Epithelial cell of alveolus of lung (primary cell): ENCODE measurements at places on chromosomes 3 and 15. TPM values are rescaled to one million over a fixed set of nuclear protein-coding genes. Genes with fewer than 3 reads are reported as not detected.

The CHRFAM7A gene
- total RNA-seq, result 0.56 TPM in 1 of 2 replicates, not detected in the other

The TIPIN gene
- total RNA-seq, result 3.5 and 8.9 TPM in 2 replicates

The CHRM5 gene
- not detected in 2 replicates for total RNA-seq

The RBPMS2 gene
- total RNA-seq, result 0.26 TPM in 1 of 2 replicates, not detected in the other

The TM6SF1 gene
- total RNA-seq, result 1.9 and 7.5 TPM in 2 replicates

The CD86 gene
- not detected in 2 replicates for total RNA-seq

The LRRC49 gene
- 8.7 and 23.9 TPM in 2 replicates for total RNA-seq

The DRD3 gene
- total RNA-seq, result not detected in 2 replicates

The SAMD7 gene
- not detected in 2 replicates for total RNA-seq

The XCR1 gene
- not detected in 2 replicates for total RNA-seq

The TP63 gene
- 0.16 and 0.91 TPM in 2 replicates for total RNA-seq

The ARL14 gene
- 0.13 TPM in 1 of 2 replicates, not detected in the other for total RNA-seq

The CHL1 gene
- total RNA-seq, result 0.39 and 19.6 TPM in 2 replicates

The STRIT1 gene
- not detected in 2 replicates for total RNA-seq

The EHD4 gene
- 5.7 and 44.1 TPM in 2 replicates for total RNA-seq

The ATP13A5 gene
- not detected in 2 replicates for total RNA-seq

The FANCD2OS gene
- total RNA-seq, result not detected in 2 replicates

The KNG1 gene
- total RNA-seq, result not detected in 2 replicates

The USP50 gene
- total RNA-seq, result not detected in 2 replicates

The RTP3 gene
- total RNA-seq, result not detected in 2 replicates

The ADGRG7 gene
- total RNA-seq, result not detected in 2 replicates

The FBXW12 gene
- total RNA-seq, result not detected in 2 replicates

The REC114 gene
- not detected in 2 replicates for total RNA-seq

The MESP2 gene
- 1.0 and 2.0 TPM in 2 replicates for total RNA-seq

The TLE3 gene
- total RNA-seq, result 58.6 and 113 TPM in 2 replicates

The GOLGA6A gene
- total RNA-seq, result 6.9 TPM in 1 of 2 replicates, not detected in the other
